Epithelial cell of proximal tubule (primary cell): ENCODE measurements at places on chromosomes 3 and 15.

GRCh38 chr3:115359536-115359935 lies 212.4 kb upstream of the ZBTB20 start:
- no peak for DNase-seq

DNA sequence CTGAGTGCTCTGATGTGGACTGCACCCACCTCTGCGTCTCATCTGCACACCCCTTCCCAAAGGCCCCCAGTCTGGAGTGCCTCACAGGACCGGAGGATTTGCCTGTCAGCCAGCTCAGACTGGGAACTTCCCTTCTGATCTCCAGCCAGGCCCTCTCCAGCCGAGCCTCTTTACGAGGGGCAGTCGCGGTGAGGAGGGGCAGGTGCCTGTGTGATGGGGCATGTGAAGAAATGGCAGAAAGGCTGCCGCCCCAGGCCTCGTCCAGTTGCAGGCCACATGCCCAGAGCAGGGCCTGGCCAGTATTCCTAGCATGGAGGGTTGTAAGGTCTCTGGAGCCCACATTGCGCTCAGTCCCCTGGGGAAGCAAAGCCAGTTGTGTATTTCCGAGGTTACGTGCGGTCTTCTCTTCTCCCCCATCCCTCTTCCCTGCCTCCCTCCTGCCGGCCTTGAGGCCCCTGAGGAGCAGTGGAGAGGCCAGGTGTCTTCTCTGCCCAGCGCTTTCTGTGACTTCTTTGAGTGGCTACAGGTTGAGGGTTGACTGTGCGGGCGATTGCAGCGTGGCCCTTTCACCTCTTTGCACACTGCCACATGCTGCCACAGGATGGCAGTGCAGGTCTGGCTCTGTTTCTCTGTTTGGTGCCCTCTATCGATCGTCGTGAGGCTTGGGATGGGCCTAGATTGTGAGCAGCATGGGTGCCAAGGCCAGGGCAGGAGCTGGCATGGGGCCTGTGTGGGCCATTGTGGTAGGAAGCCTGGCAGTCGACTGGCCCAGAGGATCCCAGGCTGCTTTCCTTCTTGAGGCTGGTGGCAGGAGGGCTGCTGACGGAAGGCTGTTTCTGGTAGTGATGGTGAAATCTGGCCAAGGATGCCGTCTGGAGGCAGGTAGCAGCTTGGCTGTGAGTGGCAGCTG lies 5.3 kb downstream of the CLK3 start:
- peak; percentile 26 for DNase-seq

- no peak for DNase-seq
These were observed 383.5 kb upstream of the WNT5A start for GRCh38 chr3:55870594-55870993.

DNA sequence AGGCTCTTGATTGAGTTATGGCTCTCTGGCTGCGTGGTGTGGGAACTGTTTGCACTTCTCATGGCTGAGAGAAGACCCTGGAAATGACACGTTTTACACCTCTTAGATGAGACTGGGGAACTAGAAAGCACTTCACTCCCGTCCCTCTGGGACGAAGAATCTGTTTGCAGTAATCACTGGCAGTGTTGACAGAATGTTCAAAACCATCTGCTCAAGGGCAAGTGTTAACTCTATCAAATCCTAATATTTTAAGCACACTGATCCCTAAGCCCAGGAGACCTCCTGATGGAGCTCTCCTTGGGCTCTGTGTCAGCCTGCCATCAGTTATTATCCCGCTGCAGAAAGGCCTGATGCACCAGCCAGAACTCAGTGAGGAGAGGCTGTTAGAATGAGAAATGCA lies 323.8 kb upstream of the DNAJC19 start:
- no peak for DNase-seq

- DNase-seq: no peak
These were observed 3.5 kb upstream of the RNU5B-1 start for GRCh38 chr15:65300924-65301441.

- no peak for DNase-seq
These were observed 10.5 kb downstream of the ABI3BP start for GRCh38 chr3:100982710-100983109.

DNA sequence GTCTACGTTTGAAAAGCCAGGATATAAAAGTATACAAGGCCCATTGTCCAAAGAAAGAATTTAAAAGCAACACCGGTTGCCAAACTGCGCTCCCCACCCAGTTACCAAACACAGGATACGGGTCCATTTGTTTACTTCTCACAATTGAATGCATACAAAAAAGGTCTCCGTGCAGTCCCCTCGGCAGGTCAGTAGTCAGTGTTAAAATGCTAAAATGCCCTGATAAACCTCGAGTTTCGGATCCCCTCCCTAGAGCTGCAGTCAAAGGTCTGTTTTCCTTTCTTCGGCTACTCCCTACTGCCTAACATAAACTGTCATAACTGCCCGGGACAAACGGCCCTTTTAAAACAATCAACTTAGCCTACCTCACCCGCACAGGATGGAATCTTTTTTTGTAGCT lies 534.6 kb downstream of the FOXP1 start:
- no peak for DNase-seq

DNA sequence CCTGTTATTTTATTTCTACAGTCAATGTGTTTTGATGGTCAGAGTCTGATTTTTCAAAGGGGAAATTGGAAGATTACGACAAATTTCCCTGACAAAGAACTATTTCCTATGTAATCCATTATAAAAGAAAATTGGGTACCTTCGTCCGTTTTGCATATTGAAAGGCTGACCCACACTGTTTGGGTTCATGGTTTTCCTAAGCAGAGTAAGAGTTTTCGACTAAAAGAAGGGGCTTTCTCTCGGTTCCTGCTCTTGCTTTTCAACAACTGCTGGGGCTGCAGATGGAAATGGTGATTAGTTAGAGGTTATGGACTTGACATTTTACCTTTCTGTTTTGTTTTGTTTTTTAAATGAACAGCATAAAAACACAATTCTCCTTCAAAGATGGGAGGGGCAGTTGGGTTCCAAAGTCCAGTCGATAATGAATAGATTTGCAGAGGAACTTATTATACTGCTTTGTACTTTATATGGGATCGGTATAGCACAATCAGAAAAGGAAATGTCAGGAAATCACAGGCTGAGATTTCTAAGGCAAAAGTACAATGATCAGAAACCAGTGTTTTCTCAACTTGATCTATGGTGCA lies 978 bp downstream of the KCNMB2 start:
- no peak for DNase-seq

GRCh38 chr3:63355809-63356208 lies 77.7 kb downstream of the SYNPR start:
- no peak for DNase-seq

- no peak for DNase-seq
These were observed 96.4 kb upstream of the NANOGP8 start for GRCh38 chr15:35181538-35181937.

DNA sequence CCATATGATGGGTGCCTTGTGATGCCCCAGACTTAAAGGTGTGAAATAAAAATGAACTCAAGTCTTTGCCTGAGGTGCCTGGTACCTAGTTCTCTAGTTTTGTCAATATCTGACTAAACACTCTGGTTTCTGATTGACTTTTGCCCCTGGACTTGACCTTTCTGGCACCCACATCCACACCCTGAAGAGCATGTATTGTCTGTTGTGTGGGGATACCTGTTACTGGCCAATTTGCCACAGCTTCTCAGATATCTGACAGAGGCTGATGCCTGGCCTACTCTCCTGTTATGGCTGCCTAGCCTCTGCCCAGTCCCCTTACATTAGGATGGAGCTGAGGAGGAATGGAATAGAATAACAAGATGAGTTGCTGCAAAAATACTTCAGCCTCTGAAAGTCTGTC lies 3.6 kb downstream of the ZBTB38 start:
- DNase-seq: no peak
